ENCODE measurements at places on chromosomes 6 and 20.

DNA sequence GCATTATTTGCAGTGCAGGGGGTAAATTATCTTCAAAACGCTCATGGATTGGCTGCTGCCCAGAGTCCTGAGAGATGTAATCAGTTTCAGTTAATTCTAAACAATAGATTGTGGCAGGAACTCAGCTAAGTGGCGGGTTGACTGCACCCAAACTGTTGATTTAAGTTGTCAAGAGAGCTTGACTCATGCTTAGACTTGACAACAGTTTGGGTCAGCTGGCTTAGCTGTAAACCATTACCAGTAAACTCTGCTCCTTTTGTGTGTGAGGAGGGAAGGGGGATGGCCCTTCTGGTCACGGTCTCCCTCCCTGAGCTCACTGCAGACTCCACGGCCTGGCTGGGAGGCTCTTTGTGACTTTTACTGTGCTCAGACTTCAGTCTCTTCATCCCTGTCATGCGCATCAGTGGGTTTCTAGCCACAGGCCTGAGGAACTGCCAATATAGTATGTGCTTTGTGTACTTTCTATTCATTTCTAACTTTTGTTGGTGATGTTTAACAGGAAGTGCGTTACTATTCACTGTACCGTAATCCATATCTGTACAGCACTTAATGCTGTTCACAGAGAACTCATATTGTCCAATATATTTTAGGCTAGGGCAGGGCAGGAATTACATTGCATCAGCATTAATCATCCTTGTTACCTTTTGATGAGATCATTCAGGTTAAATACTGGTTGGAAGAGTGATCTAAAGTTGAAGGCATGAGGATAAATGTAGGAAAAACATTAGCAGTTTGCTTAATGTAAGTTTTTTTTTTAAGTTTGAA, 488.3 kb downstream of the CDKAL1 start:
- no peak for DNase-seq

DNA sequence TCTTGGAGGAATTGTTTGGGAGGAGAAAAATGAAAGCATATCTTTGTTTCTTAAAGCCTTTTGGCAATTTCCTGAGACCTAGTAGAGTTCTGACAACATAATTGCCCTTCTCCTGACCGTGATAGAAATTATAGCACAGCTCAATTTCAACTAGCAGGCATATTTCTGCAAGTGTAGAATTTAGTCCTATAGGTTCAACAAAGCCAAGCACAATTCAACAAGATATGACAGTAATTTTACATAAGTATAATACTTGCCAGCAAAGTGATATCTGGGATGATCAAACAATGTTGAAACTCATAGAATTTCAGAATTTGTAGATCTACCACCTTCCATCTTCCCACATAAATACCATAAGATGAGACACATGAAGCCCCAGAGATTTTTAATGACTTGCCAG, 73.1 kb downstream of the SPTLC3 start:
- DNase-seq, result no peak

DNA sequence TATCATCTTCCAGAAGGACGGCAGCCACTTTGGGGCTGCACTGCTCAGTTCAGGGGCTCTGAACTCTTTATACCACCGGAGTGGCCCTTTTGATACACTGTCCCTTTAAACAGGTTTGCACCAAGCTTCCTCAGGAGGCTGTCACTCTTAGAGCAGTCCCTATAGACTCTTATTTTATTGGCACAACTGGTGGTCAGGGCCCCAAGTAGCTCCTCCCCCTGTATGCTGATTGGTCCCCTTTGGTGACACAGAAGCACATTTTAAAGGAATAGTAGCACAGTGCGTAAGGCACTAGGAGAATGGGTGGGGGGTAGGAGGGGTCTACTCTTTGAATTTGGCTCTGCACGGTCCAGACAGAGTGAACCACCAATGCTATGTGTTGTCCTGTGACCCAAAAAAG, 122.6 kb upstream of the MLN start:
- DNase-seq, result no peak

DNA sequence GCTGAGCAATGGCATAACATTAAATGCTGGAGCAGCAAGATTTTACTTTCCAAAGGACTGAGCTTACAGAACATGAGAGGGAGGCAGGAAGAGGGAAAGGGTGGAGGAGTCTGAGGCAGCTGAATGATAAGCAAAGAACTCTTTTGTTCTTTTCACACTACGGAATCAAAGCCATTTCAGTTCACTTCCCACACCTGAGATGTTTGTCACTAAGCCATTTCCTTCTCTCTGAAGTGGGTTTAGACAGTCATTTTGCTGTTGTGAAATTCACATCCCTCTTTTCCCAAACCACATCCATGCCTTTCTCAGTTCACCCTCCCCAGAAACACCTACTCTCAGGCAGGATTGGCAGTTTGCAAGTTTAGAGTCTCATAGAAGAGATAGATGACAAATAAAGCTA, 267.9 kb downstream of the ADGRG6 start:
- peak; percentile 21 for DNase-seq

- DNase-seq, result no peak
Observed at GRCh38 chr6:162576016-162576415, 151.6 kb downstream of the PRKN start.

DNA sequence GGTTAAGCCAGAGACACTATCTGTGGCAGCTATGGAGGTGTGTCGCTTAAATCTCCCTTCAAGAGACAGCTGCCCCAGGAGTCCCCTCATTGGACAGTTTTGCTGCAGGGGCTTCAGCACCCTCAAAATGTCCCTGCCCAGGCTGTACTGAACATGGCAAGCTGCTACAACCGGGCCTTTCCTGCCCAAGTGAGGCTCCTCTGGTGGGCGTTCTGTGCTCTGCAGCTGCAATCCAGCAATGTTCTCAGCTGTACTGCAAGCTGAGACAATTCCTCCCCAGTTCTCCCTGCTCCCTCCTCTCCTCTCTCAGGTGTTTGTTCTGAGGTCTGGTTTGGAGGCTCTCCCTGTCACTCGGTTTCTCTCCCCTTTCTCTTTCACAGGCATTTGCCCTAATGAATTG, 190.8 kb upstream of the LAMP5 start:
- DNase-seq, result no peak

DNA sequence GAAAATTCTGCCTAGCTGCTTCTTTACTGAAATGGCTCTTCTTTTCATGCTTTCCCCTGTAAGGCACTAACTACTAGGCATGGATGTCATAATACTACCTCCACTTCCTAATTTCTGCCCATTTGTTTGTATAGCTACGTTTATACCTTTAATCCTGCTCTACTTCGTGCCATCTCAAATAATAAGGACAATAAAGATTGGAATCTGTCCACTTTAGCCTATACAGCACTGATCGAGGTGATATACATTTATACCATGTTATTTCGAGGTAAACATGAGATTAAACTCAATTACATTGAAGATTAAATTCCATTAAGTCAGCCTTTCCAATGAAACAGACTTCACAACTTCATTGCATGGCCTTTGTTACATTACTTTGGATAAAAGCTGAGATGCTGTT, 390.6 kb upstream of the MARCKS start:
- DNase-seq, result no peak

DNA sequence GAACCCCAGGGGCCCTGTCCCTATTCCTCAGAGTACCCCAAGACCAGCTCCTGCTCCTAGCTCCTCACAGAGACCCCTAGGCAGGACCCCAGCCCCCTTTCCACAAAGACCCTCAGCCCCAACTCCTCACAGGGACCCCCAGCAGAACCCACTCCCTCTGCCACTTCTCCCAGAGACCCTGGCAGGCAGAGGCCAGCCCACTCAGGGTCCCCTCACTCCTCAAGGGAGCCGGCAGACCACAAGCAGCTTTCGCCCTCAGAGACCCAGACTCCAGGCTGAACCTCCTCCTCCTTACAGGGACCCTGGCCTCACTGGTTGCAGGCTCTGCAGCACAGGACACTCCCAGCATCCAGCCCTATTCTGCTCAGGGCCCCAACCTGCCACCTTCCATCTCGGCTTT, 575 bp downstream of the SLC44A4 start:
- no peak for DNase-seq

DNA sequence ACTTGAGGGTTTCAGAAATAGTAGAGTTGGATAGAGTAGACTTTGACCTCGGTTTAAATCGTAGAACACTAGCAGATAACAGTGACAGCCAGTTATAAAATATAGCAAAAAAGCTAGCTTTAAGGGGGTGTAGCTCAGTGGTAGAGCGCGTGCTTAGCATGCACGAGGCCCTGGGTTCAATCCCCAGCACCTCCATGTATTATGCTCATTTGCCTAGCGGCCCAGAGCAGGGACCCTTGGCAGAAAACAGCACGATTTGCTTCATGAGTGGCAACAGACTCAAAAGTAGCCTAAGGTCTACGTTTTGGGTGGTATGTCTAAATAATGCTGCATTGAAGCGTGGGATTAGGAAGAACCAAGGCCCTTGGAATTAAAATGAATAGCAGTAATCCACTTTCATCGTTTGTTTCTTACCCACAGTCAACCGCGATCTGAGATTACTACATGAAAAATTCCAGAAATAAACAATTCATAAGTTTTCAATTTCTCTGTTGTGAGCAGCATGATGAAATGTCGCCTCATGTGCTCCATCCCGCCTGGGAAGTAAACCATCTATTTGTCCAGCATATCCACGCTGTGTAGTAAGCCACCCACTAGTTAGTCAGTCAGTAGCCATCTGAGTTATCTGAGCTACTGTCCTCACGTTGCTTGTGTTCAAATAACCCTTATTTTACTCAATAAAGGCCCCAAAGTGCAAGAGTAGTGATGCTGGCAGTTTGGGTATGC, 184.9 kb downstream of the GPX5 start:
- no peak for DNase-seq

- no peak for DNase-seq
Observed at GRCh38 chr6:41552723-41553122, 6.5 kb downstream of the FOXP4 start.

GRCh38 chr20:33621717-33622400, 40.3 kb upstream of the C20orf144 start:
- DNase-seq, result no peak

GRCh38 chr6:56962441-56962840, 7.5 kb downstream of the BEND6 start:
- DNase-seq, result no peak

DNA sequence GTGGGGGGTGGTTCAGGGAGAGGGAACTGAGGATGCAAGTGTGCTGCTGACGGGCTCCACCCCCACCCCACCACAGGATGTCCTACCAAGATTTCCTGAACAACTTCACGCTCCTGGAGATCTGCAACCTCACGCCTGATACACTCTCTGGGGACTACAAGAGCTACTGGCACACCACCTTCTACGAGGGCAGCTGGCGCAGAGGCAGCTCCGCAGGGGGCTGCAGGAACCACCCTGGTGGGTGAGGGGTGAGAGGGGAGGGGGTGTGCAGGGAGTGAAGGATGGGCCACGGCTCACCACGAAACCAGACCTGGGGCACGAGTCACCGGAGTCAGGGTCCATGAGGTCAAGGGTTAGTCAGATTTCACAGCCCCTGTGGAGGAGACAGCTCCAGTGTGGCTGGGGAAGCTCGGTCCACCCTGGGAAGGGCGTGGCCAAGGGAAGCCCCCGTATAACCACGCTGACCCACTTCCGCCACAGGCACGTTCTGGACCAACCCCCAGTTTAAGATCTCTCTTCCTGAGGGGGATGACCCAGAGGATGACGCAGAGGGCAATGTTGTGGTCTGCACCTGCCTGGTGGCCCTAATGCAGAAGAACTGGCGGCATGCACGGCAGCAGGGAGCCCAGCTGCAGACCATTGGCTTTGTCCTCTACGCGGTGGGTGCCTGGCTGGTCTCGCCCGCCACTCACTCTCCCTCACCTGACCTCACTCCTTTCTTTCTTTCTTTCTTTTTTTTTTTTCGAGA, 18.3 kb downstream of the CAPN11 start:
- no peak for DNase-seq

- no peak for DNase-seq
Observed at GRCh38 chr6:166325383-166326042, 16.8 kb downstream of the SFT2D1 start.

GRCh38 chr20:31785089-31785488, 34.1 kb upstream of the MYLK2 start:
- no peak for DNase-seq

GRCh38 chr20:9889270-9889981, 50.5 kb upstream of the PAK5 start:
- no peak for DNase-seq

GRCh38 chr6:118705544-118706491, 54.4 kb upstream of the CEP85L start:
- no peak for DNase-seq

DNA sequence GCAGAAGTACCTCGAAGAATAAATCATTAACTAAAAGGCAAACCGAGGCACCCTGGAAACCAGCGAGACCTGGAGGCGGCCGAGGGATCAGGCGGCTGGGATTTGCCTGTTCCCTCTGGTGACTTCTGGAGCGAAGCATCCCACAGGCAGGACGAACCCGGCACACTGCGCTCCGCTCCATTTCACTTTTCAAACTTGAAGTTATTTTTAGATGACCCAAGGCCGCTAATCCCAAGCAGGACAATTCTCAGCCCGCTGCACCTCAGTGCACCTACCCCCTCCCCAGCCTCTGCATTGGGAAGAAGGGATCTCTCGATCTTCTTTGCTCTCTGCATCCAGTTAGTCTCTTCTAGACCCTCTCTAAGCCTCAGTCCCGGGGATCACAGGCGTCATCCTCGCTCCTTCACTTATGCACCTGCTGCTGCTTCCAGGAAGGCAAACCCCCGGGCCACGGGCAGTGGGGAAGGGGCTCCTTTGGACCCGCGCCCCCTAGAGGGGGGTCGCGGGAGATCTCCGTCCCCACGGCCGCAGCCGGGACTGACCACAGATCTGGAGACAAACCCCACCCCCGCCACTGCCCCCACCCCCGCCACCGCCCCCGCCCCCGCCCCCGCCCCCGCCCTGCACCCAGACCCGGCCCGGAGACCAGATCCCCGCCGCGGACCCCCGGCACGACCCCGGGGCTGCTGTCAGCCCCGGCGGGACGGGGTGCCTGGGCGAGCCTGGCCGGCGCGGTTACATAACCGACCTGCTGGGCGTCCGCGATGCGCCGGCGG, 636 bp downstream of the RCAN2 start:
- no peak for DNase-seq

Measured in T-helper 1 cell (primary cell).